GM19239 (cell line): ENCODE measurements at places on chromosomes 16 and 17.

- no peak for DNase-seq
These were observed 23.1 kb downstream of the COPRS start for GRCh38 chr17:31835984-31836383.

DNA sequence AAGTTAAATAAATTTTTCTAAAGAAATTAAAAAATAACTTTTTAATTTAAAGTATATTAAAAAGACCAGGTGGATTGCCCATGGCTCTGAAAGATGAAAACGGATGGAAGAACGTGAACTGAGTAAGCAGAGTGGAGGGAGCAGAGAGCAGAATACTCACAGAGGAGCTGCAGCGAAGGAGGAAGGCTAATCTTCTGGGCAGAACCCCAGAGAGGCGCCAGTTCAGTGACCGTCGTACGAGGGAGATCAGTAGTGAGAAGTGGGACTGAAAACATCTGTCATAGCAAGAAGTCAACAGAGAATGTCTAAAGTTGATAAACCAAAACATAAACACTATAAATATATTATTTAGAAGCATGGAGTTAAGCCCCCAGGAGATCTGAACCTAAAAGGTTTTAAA lies 34.9 kb downstream of the UBE2G1 start:
- DNase-seq: no peak

- no peak for DNase-seq
These were observed 8.9 kb upstream of the CACNG1 start for GRCh38 chr17:67035131-67036083.

GRCh38 chr17:33858682-33859081 lies 396.4 kb upstream of the CCL2 start:
- DNase-seq: no peak

DNA sequence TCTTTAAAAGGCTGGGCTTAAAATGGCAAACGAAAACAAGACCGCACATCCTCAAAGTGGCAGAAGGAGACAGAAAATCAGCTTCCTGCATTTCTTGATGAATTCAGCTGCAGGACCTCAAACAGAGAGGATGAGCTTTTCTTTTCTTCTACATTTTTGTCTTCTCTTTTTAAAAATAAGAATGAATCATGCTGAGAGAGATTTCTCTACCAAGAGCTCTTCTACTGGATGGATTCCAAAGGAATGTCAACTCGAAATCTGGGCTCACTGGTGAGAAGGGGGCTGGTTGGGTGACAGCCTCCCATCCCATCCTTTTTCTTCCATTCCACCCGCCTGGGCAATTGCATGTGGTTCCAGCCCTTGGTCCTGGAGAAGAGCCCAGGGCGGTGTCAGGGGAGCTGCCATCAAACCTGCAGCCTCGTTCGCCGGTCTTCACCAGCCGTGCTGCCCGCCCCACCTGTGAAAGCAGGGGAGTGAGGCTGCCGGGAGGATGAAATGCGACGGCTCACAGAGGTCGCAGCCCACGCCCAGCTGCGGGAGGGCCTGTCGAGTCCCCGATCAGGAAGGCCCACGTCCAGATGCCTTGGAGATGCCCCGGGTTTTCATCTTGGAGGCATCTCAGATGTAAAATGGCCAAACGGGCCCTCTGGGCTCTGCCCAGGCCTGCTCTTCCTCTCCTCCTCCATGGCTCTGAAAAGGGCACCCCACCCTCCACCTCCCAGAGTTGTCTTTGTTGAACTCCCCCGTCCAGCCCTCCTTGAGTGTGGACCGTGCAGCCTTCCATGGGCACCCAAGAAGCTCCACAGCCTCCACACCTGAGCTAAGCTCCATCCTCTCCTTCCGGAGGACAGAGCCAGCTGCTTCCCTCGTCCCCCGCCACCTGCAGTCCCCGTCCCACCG lies 121.9 kb downstream of the FOXL1 start:
- no peak for DNase-seq

DNA sequence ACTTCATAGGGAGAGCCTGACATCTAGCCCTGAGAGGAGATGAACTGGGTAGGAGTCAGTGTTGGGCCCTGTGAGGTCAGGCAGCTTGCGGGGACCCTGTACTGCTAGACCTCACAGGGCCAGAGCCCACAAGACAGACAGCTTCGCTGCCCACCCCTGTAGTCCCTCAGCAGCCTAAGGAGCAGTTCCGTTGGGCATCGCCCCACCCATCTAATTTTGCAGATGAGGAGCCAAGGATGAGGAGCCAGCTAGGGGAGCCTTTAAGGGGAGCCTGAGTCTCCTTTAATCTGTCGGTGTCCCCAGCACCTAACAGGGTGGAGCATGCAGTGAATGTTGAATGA lies 755 bp upstream of the TUFM start:
- DNase-seq: no peak

DNA sequence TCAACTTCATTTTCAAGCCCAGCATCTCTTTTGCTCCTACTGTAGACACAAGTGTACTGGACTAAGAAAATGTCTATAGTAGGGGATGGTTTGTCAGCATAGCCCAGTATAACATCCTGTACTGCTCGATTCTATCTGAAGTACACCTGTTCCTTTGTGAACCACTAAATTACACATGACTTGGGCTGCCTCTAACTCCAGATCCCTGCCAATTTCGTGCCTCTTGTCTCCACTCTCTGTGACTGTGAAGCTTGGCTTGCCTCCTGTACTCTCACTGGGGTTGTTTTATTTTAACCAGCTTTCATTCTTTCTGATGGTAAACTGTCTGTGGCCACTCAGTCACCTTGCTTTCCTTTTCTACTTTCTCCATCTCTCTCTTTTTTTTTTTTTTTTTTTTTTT lies 24.5 kb downstream of the GFOD2 start:
- no peak for DNase-seq

GRCh38 chr17:66830451-66830850 lies 4.5 kb upstream of the CACNG5 start:
- no peak for DNase-seq

- no peak for DNase-seq
These were observed 46.2 kb downstream of the MYH3 start for GRCh38 chr17:10610884-10611283.

DNA sequence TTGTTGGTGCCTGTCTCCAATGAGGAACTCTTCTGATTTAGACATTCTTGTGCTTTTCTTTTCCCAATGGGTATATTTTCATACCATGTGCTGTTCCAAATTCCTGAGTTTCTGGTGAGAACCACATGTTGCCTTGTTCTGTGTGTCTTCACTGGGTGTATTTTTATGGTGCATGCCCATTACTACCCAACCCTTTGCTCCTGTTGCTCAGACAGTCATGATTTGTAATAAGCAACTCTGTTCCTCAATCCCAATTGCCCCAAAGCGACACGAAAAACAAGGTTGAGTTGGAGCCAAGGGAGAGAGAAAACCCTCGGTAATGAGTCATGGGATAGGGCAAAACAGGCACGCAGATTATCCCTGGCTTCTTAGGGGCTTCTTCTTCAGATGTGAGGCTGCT lies 101.8 kb downstream of the ABCA8 start:
- DNase-seq: no peak

DNA sequence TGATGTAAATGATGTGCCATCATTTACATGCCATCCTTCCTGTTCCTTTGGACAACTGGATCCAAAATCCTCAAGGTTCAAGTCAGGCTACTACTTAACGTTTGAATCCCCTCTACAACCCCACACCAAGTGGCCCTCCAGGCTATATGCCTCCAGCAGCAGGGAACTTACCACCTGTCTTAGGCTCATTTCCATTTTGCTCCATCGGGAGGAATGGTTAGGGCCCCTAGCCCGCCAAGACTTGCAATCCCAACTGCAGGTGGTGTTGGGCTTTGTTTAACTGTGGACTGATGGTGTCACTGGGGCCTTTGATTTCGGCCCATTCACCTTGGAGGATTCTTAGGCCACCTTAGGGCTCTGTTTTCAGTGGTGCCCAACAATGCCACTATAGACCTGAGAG lies 9.7 kb downstream of the HNF1B start:
- DNase-seq: no peak

DNA sequence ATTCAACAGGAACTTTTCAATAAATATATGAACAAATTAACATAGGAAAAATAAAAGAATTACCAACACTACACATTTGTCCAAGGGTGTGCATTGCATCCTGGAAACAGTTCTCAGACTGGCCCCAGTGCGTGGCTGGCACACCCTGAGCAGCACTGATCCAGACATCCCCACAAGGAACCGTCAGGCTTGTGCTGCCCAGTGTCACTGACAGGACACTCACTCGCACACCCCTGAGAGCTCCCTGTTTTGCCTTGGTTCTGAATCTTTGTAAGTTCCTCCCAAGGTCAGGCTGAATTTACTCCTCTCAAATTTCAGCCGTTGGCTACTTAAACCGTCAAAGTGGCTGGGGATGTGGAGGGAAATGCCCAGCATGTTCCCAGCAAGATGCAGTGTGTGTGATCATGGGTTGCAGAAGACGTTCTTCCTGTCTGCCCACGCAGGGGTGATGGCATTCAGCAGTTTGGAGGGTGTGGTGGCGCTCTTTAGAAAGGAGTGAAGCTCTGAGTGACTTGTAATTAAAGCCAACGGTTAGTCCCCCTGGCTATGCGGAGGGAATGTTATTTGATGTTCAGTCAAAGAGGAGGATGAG lies 1.7 kb downstream of the MT2A start:
- no peak for DNase-seq
